ENCODE measurements at places on chromosomes 7 and 10.

GRCh38 chr10:102289356-102289755 lies 44.0 kb downstream of the GBF1 start:
- no peak for DNase-seq

DNA sequence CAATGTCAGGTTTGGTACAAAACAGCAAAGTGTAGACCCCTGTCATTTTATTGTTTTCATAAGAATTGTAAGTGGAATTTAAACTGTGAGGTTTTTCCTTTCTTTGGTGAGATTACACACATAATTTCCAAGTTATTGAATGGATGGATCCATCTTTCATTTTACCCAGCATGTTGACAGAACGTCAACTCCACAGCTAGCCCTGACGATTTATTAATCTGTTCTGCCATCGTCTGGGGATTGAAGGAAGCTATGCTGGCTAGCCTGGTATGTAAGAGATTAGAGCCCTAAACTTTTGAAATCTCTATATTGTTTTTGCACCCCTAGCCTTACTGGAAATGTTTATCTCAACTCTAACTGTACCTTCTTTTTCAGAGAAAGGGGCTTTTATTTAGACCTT lies 8.6 kb downstream of the WNT16 start:
- DNase-seq, result no peak

GRCh38 chr7:101960985-101961708 lies 143.7 kb downstream of the CUX1 start:
- no peak for DNase-seq

- DNase-seq, result no peak
Measured at GRCh38 chr7:41592236-41592635, 110.7 kb downstream of the INHBA start.

DNA sequence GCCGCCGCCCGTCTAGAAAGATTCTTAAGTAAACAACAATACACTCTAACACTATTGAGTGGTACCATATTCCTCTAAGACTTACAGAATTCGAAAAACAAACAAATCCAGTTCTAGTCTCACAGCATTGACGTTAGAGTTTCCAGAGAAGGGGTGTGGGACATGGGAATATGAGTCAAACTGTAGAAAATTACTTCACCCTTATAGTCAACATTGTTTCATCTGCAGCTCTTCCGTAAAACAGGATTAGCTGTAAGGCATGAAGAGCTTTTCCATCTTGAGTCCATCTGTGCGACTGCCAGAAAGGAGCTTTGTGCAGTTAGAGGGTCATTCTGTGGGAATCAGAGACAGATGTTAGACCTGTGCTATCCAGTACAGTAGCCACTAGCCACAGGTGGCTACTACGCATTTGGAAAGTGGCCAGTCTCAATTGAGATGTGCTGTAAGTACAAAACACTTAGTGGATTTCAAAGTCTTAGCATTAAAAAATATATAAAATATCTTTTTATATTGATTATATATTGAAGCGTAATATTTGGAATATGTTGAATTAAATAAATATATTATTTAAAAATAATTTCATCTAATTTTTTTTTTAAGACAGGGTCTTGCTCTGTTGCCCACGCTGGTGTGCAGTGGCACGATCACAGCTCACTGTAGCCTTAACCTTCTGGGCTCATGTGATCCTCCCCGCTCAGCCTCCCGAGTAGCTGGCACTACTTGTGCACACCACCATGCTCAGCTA lies 79.8 kb upstream of the MPP7 start:
- DNase-seq, result no peak

DNA sequence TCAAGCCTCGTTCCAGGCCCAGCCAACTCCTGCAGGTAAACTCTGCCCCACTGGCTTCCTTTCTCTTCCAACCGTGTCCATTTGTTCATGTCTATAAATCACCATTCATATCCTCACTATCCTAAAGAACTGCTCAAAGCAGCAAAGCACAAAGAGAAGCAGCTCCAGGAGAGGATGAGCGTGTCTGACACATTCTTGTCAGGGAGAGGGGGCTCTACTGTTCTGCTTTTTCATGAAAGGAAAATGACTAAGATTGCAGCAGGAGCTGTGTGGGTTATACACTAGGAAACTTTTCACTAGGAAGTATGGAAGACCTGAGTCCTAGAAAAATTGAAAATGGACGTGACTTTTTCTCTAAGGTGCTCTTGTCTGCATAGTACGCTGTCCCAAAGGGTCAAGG lies 16.7 kb downstream of the AGFG2 start:
- DNase-seq, result no peak

DNA sequence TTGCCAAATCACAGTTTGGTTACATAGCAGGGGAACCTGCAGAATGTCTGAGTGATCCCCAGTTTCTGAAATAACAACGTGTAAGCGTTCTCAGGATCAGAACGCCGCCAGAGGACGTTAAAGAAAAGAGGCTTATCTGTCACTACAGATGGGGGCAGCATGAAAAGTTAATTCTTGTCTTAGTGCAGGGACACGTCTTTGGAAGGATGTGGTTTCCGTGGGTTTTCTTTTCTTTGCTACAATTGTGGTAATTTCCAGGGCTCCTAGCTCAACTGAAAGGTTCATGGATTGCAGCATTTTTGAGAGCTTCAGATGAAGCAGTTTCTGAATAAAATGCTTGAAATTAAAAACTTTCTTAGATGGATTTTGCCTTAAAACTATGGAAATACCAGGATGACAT lies 106.6 kb downstream of the PRKCQ start:
- DNase-seq, result no peak

GRCh38 chr10:2342206-2342605 lies 604.9 kb upstream of the ADARB2 start:
- no peak for DNase-seq
